ENCODE measurements at places on chromosomes 1 and 21.

- DNase-seq, result peak; percentile 15
Observed at GRCh38 chr1:39490596-39491145, 765 bp upstream of the BMP8A start.

GRCh38 chr1:26408604-26409003 is 2.0 kb upstream of the LIN28A start:
- peak; percentile 79 for DNase-seq

DNA sequence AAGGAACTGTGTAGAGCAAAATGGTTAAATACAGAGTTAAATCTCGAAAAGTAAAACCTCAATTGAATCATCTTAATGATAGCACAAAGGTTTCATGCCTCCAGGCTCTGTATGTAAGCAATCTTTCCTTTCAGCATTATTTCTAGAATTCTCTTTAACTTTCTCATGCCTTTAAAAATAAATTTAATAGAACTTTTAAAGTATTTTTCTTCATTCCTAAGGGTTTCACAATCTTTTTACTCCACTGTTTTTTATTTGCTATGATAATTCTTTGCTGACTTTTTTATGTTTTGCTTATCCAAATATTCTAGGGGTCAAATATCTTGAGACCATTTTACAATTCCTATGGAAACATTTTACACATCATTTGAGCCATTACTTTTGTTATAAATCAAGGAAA is 288.0 kb downstream of the BACH1 start:
- DNase-seq, result no peak

DNA sequence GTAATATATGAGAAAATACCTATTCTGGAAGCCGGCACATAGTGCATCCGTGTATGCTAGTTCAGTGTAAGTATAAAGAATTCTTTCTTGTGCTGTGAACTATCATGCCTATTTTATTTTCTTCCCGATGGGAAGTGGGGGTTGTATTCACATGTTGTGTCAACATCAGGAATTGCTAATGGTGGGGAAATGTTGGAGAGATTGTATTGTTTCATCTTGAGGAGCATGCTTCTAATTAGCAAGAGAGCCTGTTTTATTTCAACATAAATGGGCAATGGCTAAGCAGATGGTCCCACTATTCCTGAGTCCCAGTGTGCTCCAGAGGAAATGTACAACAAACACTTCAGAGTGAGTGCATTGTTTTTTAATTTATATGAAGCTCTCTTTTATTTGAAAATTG is 485.2 kb downstream of the PLPP3 start:
- no peak for DNase-seq

GRCh38 chr1:87017998-87018672 is 103.7 kb downstream of the HS2ST1 start:
- no peak for DNase-seq

DNA sequence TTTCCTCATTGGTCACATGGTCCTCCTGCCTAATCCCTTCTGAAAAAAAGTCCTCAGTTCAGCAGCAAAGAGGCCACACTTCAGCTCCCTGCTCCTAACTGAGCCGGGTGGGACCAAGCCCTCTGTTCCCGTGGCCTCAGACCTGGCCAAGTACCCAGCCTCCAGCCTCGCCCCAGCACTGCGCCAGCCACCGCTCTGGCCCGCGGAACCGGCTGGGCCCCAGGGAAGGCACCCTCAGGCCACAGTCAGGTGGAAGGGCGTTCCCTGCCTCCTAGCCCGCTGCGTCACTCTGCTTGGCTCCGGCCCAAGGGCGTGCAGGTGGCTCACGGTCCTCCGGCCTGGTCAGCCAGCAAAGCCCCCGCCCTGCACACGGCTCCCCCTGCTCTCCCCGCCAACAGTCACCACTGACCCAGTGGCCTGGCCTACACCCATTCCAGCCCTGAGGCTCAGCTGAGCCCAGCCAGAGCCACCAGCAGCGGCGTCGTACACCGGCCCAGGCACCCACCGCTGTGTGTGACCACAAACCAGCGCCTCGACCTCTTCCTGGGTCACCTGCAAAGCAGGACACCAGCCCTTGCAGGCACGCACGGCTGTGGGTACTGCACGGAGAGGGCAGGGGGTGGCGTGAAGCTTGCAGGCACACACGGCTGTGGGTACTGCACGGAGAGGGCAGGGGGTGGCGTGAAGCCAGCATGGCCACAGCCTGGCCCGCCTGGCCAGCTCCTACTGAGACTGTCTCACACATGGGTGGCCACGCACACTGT is 19.4 kb downstream of the NADK start:
- no peak for DNase-seq

- DNase-seq, result no peak
Observed at GRCh38 chr1:175163702-175164101, 28.9 kb downstream of the KIAA0040 start.

GRCh38 chr1:223017291-223017690 is 125.8 kb downstream of the TLR5 start:
- DNase-seq, result no peak

GRCh38 chr1:37485902-37486679 is 11.7 kb downstream of the ZC3H12A start:
- no peak for DNase-seq

- no peak for DNase-seq
Observed at GRCh38 chr1:5611431-5611830, 380.8 kb downstream of the NPHP4 start.

- no peak for DNase-seq
Observed at GRCh38 chr1:13922466-13923110, 222.6 kb downstream of the PRDM2 start.

DNA sequence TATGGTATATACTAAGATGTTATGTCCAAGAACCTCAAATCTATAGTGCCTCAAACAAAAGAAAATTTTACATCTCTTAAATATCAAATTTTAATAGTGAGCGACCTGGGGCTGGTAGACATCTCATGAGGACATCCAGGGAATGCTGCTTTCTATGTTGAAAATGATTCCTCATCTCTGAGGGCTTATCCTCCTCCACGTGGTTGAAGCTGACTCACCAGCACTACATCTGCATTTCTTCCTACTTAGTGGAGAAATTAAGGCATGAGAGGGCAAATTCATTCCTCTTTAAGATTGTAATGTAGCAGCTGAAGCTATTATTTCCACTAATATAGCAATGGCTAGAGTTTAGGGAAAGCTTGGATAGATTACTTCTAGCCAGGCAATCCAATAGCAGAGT is 529.5 kb downstream of the COL11A1 start:
- no peak for DNase-seq

DNA sequence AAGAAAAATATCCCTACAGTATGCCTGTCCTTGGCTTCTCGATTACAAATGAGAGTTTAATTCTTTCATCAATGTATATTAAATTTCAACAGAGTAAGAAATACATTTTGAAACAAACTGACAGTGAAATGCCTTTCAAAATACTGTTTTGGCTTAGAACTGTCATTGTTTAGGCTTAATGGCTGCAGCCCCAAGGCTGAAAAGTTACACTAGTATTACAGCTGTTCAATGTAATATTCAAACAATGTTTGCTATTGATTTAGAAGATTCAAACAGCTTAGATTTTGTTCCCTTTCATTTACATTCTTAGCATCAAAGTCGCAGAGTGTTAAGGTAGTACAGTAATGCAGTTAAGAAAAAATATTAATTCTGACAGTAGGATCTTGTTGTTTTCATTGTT is 882.9 kb upstream of the ADGRL2 start:
- no peak for DNase-seq

Data from activated CD4-positive, alpha-beta T cell treated with anti-CD3 and anti-CD28 coated beads, Interleukin-2, amount 10 ng/mL, durations not matched to agents 7 days and 5 days (primary cell).